ENCODE measurements at places on chromosomes 2 and 18. TPM values are rescaled to one million over a fixed set of nuclear protein-coding genes. Genes with fewer than 3 reads are reported as not detected.

IRS1 gene
- 16.2 TPM for total RNA-seq

CEP76 gene
- total RNA-seq = 9.4 TPM

GDF7 gene
- under 0.01 TPM for total RNA-seq

DNAJC5G gene
- not detected for total RNA-seq

NEB gene
- 0.21 TPM for total RNA-seq

PGAP1 gene
- 13.2 TPM for total RNA-seq

CDH2 gene
- total RNA-seq = under 0.01 TPM

EFEMP1 gene
- 188 TPM for total RNA-seq

PID1 gene
- 4.3 TPM for total RNA-seq

THSD7B gene
- not detected for total RNA-seq

G6PC2 gene
- not detected for total RNA-seq

FER1L5 gene
- under 0.01 TPM for total RNA-seq

ASB18 gene
- total RNA-seq = not detected

SOX11 gene
- not detected for total RNA-seq
